Stimulated activated CD8-positive, alpha-beta memory T cell treated with anti-CD3 and anti-CD28 coated beads, Interleukin-4, amount 100 ng/mL, for 4 hours (primary cell): ENCODE measurements at places on chromosomes 5 and 9.

DNA sequence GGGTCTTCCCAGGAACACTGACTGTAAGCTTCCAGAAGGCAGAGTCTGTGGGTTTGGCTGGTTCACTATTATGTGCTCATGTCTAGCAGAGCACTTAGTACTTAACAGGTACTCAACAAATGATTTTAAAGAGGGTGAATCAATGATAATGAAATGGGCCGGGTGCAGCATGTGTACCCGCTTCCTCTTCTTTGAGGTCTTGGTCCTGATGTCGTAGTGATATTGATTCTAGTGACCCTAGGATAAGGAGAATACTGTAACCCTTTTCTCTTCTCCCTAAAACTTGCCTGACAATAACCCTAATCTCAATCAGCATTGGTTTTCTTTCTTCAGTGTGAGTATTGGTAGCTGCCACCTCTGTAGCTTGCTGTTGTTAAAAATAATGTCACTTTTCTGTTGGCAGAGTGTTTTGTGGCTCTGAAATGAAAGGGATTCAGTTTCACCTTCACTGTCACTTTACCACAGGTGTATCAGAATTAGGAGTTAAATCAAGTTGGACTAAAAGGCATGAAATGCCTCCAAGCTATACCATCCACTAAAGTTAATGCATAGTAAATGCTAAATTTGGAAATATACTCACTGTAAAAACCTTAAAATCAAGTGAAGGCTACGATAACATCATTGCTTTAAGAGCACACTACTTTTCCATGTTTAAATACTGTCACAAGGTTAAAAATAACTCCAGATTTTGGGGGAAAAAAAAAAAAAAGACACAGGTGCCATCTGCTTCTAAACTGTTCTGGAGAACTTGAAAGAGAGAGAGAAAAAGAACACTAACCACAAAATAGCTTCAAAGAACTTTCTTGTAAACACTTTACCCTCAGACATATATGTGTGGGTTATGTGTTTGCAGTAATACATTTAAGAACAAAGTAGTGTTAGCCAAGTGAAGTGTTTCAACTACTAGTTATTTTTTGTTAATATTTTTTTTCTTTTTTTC is 6.0 kb downstream of the CAMK4 start:
- no peak for DNase-seq

DNA sequence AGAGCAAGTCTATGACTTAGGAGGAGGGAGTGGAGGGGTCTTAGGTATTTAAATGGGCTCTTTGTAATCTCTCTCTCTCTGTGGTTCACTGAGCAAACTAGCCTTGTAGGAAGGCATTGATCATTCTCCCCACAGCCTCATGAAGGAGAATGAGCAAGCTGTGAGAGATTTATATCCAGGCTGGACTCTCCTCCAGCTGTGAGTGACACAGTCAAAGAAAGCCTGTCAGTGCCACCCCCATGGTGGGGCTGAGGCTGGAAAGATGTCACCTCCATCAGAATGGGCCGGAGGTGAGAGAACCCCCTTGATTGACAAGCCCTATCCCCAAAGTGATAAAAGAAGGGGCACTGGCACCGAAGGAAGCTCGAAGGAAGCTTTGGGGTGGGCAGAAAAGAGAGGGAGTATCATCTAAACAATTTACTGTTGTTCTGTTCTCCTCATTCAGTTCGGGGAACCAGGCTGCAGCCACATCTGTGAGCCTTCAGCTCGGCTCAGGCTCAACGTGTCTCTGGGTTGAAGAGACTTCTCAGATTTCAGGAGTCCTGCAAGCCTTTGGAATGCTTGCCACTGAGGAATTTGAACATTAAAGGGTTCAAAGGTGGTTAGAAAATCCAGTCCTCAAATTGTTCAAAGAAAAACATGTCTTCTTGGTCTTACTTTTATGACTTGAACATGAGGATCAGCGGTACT is 538.2 kb upstream of the ZNF462 start:
- no peak for DNase-seq

GRCh38 chr5:115168829-115169486 is 750 bp downstream of the TRIM36 start:
- no peak for DNase-seq

DNA sequence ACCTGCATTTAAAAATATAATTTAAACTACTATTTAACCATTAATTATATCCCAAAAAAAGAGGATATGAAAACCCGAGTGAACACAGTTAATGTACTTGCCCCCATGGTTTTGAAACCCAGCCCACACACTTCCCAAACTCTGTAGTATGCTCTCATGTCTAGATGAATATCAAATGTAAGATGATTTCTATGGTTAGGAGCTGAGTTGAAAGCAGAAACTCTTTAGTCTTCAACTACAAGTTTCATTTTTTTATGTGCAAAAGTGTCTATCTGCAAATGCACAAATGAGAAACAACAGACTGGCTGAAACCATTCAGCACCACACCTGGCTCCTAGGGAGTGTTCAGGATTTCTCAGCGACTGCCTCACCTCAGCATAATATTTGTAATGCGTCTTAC is 183.3 kb downstream of the SEMA5A start:
- no peak for DNase-seq

GRCh38 chr9:106769331-106769730 is 93.6 kb upstream of the ZNF462 start:
- no peak for DNase-seq

DNA sequence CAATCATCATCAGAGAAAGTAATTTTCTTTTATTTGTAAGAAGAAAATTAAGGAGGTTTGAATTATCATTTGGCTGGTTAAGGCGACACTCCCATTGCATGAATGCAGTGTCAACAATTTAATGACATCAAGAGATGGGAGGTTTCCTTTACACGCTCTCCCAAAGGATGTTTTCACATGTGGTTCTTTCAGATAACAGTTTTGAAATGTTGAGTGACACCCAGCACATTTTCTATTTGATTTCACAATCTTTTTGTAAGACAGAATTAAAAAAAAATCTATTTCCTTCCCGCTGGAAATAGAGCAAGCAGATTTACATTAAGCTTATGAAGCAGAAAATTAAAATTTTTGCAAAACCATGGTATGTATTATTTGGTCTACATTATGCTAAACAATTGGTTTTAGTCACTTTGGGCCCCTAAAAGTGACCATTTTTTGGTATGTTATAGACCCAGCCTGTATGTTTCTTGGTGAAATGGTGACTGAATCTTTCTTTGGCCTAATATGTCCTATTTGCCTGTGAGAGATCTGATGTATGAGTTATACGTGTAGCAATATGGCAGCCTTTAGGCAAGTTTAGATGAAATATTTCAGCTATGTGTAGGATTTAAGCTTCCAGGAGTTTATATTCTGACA is 18.9 kb upstream of the ANKRD55 start:
- DNase-seq, result no peak

GRCh38 chr5:135054546-135054945 is 20.5 kb upstream of the PITX1 start:
- no peak for DNase-seq

- no peak for DNase-seq
These were observed 529.1 kb upstream of the CLINT1 start for GRCh38 chr5:158388021-158388420.

- no peak for DNase-seq
These were observed 52.5 kb upstream of the RPS23 start for GRCh38 chr5:82330530-82331270.

DNA sequence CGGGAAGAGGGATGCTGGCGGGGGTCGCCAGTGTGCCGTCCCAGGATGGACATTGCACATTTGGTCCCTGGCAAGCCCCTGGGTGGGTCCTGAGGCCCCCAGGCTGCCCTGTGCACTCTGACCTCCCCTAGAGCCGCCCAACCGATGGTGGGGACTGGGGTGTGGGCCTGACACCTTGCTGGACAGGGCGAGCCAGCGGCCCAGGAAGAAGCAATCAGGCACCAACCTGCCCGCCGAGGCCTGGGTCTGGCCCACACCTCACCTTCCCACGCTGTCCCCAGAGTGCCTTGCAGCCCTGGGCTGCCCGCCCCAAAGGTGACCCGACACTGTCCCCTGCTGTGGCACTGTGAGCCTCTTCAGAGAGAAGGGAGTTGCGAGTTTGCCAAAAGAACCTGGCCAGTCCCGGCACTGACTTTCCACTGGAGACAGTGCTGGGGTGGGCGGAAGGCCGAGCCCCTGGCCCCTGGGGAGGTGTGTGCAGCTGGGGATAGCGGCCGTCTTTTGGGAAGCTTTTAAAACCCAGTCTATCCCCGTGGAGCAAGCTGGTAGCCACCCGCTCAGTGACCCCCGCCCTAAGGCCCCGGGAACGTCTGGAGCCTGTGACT is 12.0 kb upstream of the NRARP start:
- no peak for DNase-seq

DNA sequence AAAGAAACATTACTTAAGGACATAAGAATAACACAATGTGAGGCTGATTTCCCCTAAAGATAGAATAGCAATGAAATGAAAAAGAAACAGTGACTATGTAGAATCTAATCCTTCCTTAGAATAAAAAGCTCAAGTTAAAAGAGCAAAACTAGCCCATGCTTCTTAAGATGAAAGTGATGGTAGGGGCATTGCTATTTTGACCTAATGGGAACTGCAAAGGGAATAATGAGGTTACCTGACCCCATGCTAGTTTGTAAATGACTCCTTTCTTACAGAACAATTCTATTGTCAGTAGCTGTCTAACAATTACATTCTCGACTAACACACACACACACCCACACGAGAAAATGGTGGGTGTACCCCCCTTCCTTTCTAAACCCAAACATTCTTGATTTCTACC is 575.8 kb downstream of the CSNK1G3 start:
- no peak for DNase-seq

DNA sequence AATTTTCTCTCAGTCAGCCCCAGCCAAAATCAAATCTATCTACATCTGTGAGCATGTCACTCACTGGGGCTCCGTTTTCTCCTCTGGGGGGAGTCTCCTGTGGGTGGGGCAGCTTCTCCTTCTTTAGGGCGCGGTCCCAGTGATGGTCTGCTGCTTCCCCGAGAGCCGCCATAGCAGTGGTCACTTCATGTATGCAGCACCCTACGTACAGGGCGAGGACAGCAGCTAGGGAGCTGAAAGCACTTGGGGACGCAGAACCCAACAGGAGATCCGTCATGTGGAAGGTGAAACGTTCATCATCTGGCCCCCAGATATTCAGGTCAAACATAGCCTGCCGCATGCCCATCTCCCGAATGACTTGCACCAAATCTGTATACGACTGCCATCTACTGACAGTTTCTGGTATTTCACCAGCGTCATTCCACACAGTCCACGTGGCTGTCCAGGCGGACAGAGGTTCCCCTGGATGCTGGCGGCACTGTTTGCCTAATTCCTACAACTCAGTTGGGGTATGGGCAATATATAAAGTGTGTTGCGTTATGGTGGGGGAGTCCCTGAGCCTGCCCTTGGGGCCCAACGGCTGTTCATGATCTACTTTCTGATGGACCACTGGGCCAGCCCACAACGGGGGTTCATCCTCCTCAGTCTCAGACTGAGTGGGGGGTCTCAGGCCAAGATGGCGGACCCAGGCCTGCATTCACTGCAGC is 795.0 kb downstream of the EFNA5 start:
- DNase-seq, result no peak

GRCh38 chr9:126991183-126991582 is 76.6 kb downstream of the RALGPS1 start:
- no peak for DNase-seq

- no peak for DNase-seq
These were observed 17.7 kb downstream of the GNAQ start for GRCh38 chr9:78013934-78014333.

DNA sequence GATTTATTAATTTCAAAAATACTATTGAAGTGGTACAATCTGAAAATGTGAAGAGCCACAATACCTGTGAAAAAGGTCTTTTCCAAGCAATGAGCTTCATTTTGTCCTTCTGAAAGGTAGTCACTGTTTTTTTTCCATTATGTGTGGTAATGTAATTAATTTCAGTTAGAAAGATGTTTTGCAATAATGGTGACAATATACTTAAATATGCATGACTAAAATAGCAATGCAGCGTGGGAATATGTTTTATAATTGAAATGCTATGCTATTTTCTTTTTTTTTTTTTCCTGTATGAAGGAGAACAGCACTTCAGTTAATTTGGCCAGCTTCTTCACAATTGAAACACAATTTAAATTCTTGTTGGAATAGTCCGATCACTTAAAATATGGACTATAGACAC is 41.9 kb downstream of the NPR3 start:
- no peak for DNase-seq

GRCh38 chr9:82553654-82554366 is 509.1 kb downstream of the RASEF start:
- DNase-seq, result no peak
